ENCODE measurements at places on chromosomes 5 and 9.
A peak's percentile ranks its signal among the peaks of the same experiment; 100 is the strongest.

DNA sequence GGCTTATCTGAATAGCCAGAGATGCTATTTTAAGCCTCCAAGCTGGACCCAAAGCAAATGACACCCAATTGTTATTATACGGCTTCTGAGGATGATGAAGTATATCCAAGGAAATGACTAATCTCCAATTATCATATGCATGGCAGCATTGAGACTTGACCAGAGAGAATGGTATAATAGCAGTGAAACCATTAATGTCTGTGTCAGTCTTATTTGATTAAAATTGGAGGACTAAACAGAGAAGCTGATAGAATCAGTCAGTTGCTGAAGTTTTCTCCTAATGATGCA, 200.5 kb downstream of the EFNA5 start:
- peak; percentile 70 for DNase-seq

DNA sequence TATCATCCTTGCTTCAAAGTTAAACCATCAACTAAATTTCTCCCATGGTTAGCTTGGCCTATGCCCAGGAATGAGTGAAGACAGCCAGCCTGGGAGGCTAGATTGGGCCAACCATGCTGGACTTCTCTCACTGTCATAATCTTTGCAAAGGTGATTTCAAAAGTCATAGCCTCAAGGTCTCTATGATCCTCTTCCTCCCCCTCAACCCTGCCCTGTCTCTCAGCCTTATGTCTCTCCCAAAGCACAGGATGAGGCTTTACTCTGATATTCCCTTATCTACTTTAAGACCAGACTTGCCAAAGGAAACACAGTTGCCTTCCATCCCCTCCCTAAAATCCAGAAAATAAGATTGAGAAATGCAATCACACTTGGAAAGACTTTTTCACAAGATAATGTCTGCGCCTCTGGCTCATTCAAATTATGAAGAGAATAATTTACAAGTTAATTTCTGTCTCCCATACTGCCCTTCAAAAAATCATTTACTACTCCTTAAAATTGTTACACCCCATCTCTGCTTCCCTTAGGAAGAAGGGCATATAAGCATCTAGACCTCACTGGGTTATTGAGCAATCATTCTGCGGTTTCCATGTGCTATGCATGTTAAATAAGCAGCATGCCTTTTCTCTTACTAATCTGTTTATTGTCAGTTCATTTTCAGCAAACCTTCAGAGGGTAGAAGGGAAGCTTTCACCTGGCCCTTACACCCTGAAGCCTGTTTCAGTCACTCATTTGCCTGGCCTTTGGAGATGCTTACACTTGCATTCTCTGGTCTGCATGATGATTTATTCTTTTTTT, 113.8 kb upstream of the ANKRD55 start:
- DNase-seq, result no peak

DNA sequence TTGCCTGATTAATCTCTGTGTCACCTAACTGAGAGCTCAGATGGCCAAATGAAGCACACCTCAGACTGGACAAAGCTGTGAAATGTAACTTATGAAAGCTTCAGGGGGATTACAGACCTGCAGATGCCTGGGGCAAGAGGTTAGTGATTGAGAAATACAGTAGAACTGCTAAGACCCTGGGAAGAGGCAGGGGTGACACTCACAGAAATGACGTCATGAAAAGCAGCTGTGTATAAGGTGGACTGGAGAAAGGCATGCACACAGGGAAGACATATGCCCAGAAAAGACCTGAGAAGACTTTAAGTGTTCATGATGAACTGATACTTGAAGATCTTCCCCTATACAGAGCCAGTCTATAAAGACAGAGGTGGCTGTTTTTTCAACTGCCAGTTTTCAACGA, 49.3 kb upstream of the SPTLC1 start:
- DNase-seq, result no peak

- DNase-seq, result no peak
Measured at GRCh38 chr5:58503390-58504046, 12.3 kb downstream of the GAPT start.

DNA sequence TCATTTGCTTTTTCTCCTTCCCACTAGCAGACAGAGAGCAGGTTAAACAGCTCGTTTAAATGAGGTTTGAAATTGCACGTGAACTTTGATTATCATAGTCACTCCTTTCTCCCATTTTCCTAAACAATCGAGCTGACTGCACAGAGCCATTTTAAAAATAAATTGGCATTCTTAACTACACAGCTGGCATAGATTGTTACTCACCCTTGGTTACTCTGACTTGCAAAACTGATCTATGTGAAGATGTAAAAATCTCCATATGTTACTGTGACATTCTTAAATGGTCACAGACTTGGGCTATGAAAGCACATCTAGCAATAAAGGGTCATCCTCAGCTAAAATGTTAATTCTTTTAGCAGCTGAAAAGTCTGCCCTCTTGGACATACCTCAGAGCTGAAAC, 368.5 kb downstream of the DTWD2 start:
- no peak for DNase-seq

DNA sequence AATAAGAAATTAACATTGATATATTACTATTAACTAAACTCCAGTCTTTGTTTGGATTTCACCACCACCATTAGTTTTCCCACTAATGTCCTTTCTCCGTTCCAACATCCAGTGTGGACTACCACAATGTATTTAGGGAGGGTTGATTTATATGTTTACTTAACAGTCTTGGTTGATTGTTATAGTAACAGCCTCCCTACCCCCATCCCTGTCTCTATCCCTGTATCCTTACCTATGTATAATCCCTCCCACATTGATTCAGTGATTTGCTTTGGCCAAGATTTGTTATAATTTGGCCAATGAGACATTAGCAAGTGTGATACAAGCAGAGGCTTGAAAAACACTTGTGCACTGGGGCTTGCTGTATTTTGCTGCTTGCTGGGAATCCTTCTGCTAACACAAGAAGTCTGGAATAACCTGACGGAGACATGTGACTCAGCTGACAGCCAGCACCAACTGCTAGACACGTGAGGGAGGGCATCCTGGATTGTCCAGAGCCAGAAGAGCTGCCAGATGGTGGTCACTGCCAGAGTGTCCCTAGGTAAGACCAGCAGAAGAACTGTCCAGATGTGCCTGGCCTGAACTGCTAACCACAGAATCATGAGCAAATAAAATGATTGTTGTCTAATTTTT, 51.2 kb upstream of the TCF7 start:
- no peak for DNase-seq

DNA sequence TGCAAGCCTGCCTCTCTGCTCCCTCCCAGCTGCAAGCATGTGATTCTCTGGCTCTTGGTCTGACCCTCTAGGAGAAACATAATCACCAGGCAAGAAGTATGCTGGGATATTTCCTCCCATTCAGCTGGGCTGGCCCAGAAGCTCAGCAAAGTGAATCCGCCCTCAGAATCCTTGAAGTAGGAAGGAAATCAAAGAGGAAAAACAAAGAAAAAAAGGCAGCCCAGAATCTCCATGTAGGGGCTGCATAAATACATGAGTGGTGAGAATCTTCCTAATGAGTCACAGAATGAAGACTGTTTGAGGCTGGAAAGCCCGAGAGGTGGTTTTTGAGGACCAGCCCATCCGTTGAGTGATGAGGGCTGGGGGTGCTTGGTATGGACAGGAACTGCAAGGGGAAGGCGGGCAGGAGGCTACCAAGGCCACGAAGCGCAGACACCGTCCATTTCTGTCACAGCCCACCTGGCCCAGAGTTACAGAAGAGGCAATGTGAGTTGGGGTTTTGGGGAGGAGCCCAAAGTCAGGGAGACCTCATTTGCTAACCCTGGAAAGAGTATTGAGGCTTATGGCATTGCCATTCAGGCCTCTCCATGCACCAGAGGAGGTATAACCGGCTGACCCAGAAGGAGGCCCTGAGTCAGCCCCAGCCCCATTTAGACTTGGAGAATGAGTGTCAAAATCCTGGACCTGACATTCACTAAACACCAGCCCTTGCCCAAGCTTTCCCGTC, 33.4 kb upstream of the TGFBR1 start:
- no peak for DNase-seq

- DNase-seq, result no peak
Measured at GRCh38 chr5:154642499-154643245, 112.5 kb upstream of the LARP1 start.

- DNase-seq, result no peak
Measured at GRCh38 chr5:83589786-83590185, 118.2 kb downstream of the VCAN start.

DNA sequence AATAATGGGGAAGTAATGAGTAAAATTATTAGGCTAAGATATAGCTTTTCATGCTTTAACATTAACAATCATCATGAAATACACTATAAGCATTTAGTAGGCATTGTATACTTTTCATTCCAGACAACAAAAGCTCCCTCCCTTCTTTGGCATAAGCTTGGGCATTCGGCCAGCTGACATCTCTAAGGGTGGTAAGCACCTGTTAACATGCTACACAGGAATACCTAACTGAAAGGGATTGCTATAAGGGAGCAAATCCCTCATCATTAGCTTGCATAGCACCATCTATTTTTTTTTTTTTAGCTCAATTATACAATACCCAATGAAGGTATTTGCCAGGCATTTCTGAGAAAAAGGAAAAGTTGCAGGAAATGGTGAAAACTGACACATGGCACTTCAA, 16.6 kb downstream of the STRBP start:
- no peak for DNase-seq

DNA sequence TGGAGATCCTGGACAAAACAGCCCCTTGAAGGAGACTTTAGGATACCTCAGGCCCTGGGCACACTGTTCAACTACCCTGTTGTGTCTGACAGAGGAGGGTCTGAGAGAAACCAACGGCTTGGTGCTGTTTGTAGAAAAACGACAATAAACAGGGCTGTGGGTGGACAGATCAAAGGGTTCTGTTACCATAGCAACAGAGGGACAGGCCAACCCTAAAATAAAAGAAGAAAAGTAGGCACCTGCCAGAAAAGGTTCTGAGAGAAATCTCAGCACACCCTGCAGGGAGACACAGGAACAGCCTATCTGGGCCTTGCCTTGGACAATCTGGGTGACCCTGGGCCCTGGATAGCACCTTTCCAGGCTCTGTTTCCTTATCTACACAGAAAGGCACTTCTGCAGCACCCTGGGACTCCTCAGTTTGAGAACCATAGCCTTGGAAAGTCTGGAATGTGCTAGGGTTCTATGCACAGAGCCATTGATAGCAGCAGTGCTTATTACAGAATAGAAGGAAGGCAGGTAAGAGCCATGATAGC, 104.8 kb upstream of the TBC1D2 start:
- DNase-seq, result no peak

GRCh38 chr9:69801989-69802388, 18.6 kb upstream of the CFAP95 start:
- peak; percentile 55 for DNase-seq

DNA sequence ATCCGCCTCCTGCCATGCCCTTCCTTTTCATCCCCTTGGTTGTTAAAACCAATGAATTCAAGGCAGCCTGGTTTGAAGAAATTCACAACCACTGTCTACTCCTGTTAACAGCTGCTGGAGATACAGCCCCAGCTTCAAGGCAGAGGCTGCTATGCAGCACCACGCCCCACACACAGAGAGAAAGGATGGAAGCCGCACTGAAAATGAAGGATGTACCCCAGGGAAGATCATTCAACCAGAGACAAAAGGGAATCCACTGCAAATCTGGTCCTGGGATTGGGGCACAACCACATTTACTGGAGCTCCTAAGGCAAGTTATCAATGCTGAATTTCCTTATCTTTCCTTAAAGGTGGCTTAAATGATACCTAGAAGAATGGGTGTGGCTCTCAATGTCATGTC, 58.7 kb downstream of the DPYSL3 start:
- no peak for DNase-seq

Data from kidney capillary endothelial cell (primary cell).